Activated T-cell treated with anti-CD3 and anti-CD28 coated beads, Interleukin-2, amount 50 U/mL, for 72 hours (primary cell): ENCODE measurements at places on chromosomes 13 and 19.

- no peak for DNase-seq
Observed at GRCh38 chr13:103002279-103002678, 63.9 kb downstream of the SLC10A2 start.

DNA sequence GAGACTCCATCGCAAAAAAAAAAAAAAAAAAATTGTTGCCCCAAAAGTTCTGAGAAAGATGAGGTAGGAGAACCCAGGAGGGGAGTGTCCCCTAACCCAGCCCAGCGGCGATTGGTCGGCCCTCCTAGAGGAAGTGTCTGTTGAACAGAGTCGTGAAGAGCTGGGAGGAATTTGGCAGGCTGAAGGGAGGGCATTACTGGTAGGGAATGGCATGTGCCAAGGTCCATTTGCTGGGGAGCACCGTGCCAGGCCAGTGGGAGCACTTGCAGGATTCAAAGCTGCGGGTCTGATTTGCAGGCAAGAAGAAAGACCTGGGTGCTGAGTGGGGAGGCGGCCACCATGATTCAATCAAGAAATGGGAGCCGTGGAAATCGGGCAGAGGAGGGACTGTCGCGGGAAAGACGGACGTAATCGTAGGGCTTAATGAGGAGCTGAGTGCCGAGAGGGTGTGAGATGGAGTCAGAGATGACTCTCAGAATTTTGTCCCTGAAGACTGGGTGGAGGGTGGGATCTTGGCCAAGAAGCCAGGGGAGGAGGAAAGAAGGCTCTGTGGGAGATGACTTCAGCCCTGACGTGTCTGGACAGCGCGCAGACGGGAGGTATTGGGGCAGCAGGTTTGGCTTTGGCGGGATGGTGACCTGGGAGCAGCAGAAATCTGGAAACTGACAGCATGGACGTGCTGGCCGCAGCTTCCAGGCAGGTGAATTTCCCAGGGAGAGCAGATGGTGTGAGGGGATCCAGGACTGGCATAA lies 15.4 kb downstream of the CERS4 start:
- DNase-seq: no peak

DNA sequence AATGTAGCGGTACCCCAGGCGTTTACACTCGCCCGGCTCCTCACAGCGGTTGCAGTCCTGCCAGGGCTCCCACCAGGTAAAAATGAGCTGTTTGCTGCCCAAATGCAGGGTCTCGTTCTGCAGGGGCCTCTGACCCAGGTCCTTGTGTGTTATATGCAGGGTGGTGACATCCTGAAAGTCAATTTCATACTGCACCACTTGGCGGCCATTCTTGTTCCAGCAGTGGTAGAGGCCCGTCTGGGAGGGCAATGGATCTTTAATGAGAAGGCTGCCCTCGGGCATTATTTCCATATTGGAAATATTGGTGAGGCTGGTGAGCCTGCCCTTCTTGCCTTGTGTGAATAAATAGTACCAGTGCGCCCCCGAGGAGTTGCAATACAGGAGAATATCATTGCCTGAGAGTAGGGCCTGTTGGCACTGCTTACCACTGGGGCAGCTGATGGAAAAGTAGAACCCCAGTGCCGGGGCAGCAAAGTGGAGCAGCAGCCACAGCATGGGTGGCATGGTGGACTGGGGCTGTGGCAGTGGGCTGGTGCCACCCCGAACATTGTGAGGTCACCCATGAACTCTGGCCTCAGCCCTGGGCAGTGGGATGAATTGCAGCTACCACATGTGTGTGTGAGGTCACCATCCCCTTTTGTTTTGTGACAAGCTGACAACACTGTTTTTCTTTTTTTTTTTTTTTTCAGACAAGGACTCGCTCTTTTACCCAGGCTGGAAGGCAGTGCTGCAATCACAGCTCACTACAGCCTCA lies at the start of gene FAM187B:
Gene FAM187B (minus strand): TSS at position 563 of the 754 bp plus-strand sequence. CDS start 59 bp downstream, at position 504.
- DNase-seq: no peak

DNA sequence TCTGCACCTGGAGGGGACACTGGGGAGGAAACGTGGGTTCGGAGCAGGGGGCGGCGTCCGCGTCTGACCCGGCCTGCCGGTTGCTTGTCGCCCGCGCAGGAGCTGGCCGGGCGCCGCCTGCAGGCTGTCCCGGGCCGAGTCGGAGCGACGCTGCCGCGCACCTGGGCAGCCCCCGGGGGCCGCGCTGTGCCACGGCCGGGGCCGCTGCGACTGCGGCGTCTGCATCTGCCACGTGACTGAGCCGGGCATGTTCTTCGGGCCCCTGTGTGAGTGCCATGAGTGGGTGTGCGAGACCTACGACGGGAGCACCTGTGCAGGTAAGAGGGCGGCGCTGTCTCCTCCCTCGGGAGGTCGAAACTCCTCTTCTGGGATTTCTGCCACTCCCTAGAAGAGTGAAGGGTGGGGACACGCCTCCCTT lies 1.3 kb downstream of the ITGBL1 start:
- DNase-seq: no peak

- DNase-seq: no peak
Observed at GRCh38 chr19:48295458-48295857, 25.6 kb downstream of the ZNF114 start.

- no peak for DNase-seq
Observed at GRCh38 chr13:73991384-73991783, 142.8 kb downstream of the KLF12 start.

DNA sequence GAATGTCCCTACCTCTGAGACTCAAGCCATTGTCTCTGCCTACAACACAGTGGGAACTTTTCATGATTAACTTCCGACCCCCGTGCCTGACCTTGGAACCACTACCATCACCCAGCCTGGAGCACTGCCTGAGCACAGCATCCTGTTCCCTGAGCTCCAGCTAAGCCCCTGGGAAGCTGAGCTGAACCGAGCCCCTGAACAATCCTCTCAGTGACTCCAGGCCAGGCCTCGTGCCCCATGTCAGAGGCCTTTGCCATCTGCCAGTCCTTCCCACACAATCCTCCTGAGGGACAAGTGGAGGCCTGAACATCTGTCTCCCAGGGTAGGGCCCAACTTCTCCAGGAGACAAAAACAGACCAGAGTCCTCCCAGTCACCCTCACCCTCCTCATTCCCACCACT lies 17.5 kb downstream of the CEACAM3 start:
- DNase-seq: no peak

- DNase-seq: no peak
Observed at GRCh38 chr13:109795011-109795410, 8.6 kb upstream of the IRS2 start.

- DNase-seq: no peak
Observed at GRCh38 chr13:110136660-110137585, 170.0 kb downstream of the COL4A1 start.

DNA sequence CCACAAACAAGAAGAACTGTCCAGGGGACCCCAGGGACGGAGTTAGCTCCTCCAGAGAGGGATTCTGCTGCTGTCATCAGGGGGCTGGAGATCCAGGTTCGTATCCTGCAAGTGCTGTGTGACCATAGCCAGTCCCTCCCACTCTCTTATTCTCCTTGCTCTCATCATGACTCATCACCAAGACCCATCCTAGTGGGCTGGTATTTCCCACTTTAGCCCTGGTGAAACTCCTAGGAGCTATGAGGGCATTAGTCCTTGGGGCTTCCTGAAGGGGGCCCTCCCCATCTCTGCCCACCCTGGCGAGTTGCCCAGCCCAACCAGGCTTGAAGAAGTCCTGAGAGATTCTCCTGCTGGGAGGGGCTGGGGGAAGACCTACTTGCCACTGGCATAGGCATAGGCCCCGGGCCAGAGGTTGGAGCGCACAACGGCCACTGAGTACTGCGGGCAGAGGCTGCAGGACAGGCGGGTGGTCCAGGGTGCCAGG lies 7.5 kb upstream of the DMWD start:
- DNase-seq: no peak

DNA sequence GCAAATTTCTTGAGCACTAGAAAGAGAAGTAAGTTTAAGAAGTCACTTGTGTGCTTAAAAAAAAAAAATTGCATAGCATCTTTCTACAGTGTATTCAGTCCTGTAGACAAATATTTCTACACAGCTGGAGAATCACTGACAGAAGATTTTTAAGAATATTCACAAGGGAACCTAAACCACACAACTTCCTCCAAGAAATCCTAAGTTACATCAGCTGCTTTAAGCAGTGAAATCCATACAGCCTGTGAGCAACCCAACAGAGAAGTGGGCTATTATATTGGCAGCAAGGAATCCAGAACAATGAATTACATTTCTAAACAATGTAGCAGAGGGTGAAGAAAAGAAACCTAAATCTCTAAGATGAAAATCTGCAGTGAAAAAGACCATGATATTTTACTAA lies 1.5 kb downstream of the DOCK9 start:
- no peak for DNase-seq

- DNase-seq: no peak
Observed at GRCh38 chr13:45751885-45752284, 49.8 kb downstream of the CBY2 start.

GRCh38 chr13:113406321-113407102 lies 42.6 kb upstream of the GRTP1 start:
- no peak for DNase-seq

DNA sequence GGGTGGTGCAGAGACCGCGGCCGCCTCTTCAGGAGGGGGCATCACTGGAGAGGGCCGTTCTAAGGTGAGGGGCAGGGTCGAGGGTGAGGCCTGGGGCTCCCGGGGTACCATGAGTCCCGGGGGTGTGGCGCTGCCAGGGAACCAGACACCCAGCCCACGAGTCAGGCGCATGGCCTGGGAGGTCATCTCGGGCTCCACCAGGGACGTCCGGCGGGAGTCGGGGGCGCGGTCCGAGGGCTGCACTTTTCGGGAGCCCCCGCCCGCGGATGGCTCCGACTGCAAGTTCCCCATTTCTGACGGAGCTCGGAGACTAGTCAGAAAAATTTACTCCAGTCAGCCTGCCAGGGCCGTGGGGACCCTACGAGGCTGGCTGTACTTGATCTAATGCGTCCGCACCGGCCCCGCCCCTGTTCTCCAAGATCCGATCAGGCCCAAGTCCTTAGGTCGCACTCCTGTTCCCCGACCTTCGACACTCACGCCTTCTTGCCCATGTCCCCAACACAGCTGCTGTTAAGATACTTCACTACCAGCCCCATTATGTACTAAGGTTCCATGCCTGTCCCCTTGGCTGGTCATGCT lies 774 bp downstream of the GGN start:
- DNase-seq: no peak

DNA sequence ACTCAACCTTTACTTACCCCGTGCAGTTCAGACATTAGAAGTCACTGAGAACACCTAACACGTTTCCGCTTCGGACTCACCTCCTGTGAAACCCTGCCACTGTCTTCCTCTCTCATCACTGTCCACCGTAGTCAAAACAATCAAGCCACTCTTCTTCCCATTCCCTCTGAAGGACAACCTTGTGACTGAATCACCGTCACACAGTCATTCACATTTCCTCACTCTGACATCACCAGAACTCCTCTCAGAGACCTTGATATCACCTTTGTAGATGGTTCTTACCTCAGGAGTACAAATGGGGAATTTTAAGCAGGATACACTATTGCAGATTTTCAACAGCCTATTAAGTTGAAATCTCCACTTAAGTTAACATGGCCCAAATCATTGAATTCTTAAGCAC lies 1.3 kb upstream of the KBTBD6 start:
- DNase-seq: no peak

DNA sequence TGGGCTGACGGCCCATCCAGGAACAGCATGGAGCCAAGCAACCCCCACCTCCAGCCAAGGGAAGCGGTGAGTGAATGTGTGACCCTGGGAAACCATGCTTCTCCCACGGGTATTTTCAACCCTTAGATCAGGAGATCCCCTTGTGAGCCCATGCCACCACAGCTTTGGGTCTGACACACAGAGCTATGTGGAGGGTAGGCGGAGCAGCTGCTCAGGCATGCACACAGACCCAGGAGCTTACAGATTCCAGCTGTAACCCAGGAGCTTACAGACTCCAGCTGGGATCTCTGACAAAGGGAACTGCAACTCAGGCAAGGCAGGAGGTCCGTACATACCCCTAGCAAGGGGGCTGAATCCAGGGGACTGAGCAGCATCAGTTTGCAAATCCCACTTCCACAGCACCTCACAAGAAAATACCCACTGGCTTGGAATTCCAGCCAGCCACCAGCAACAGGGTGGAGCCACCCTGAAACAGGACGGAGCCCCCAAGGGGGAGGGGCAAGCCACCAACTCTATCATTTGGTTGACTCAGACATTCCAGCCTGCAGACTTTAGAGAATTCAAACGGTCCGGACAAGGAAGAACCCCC lies 40.8 kb upstream of the RFXAP start:
- DNase-seq: no peak

GRCh38 chr13:73767747-73768315 lies 366.4 kb downstream of the KLF12 start:
- DNase-seq: peak; percentile 21
